ENCODE measurements at places on chromosomes 11 and 22.
A peak's percentile ranks its signal among the peaks of the same experiment; 100 is the strongest.

GRCh38 chr11:114479331-114479730 lies 40.1 kb downstream of the REXO2 start:
- no peaks in the 10 kb centered on the region for H3K27me3 ChIP-seq
- peaks cover 4% of the 10 kb centered on the region for H3K4me1 ChIP-seq
- no peak overlapping the region for H3K4me3 ChIP-seq
- no peaks in the 10 kb centered on the region for H3K36me3 ChIP-seq

- H3K27me3 ChIP-seq: peaks cover 29% of the 10 kb centered on the region
- no peak overlapping the region for H3K27ac ChIP-seq
- peaks cover 20% of the 10 kb centered on the region for H3K4me1 ChIP-seq
- no peaks in the 10 kb centered on the region for H3K36me3 ChIP-seq
These were observed 81.7 kb upstream of the ANO1 start for GRCh38 chr11:69996451-69996850.

GRCh38 chr11:46118702-46119351 lies 2.4 kb downstream of the PHF21A start:
- no peaks in the 10 kb centered on the region for H3K36me3 ChIP-seq
- no peaks in the 10 kb centered on the region for H3K27me3 ChIP-seq
- peak overlapping the region; percentile 86 for H3K4me3 ChIP-seq
- H3K4me1 ChIP-seq: peaks cover 80% of the 10 kb centered on the region

DNA sequence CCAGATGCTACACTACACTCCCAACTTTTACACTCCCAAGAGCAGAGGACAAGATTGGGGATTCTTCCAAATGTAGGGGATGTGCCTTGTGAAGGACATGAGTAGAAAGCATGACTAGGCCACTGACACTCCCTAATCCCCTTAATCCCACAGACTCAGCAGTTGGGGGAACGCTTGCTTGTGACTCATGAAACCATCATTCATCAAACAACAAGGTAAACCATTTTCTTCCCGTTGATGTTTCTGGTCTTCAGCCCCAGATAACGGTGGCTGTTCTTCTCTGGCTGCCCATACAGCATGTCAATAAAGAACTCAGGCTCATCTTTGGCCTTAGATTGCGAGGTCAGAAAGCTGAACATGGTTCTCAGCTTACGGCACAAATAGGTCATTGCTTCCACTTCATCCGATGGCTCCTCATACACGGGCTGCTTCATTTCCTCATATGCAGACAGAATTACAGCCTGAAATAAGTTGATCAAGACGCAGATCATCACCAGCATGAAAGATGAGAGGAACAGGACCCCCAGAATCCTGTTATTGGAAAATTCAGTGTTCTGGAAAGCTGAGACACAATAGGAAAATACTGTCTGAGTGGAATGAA lies 6.4 kb upstream of the CDPF1 start:
- H3K27me3 ChIP-seq: no peaks in the 10 kb centered on the region
- DNase-seq: no peak
- H3K27ac ChIP-seq: no peak overlapping the region
- H3K4me1 ChIP-seq: peaks cover 9% of the 10 kb centered on the region
- no peak overlapping the region for H3K4me3 ChIP-seq
- no peaks in the 10 kb centered on the region for H3K36me3 ChIP-seq

- H3K27me3 ChIP-seq: no peaks in the 10 kb centered on the region
- no peak for DNase-seq
- no peak overlapping the region for H3K4me3 ChIP-seq
- no peaks in the 10 kb centered on the region for H3K36me3 ChIP-seq
These were observed 159.6 kb upstream of the E2F8 start for GRCh38 chr11:19400296-19400695.

- no peak for DNase-seq
- H3K27me3 ChIP-seq: peaks cover 40% of the 10 kb centered on the region
- no peak overlapping the region for H3K4me3 ChIP-seq
- no peak overlapping the region for H3K27ac ChIP-seq
- no peaks in the 10 kb centered on the region for H3K36me3 ChIP-seq
These were observed 85.9 kb downstream of the BUD13 start for GRCh38 chr11:116686866-116687265.

DNA sequence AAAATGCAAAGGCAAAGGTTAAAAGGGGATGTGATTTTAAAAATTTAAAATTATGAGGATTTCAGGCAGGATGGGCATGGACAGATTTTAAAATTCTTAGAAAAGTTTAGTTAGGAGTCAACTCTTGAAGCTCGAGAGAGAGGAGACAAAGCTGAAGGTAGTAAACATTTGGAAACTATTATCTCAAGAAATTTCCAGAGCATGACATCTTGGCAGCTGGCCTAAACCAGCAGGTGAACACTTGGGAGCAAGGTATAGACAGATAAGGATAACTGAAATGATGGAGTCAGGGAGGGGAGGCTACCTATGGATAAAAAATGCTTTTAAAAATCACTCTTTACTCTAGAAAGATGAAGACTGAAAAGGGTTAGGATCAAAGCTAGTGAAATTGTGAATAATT lies 13.7 kb downstream of the POU2AF3 start:
- no peak overlapping the region for H3K27ac ChIP-seq
- H3K4me1 ChIP-seq: no peaks in the 10 kb centered on the region
- no peak overlapping the region for H3K4me3 ChIP-seq
- peaks cover 13% of the 10 kb centered on the region for H3K27me3 ChIP-seq
- DNase-seq: no peak

DNA sequence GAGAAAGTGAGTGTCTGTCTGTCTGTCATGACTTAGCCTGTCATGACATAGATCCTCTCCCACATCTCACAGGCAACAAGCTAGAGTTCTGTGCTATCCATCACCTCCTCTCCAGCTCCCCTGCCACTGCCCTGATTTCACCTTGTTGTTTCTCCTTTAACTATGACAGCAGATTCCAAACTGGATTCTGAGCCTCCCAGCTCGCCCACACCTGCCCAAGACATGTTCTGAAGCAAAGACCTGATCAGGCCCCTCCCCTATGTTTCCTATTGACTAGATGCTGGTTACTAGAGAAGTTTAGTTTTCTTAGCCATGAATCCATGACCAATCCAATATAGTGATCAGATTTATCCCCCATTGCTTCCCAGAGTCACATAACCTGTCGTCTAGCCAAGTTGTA lies 15.4 kb downstream of the PRSS23 start:
- H3K4me3 ChIP-seq: no peak overlapping the region
- DNase-seq: no peak
- H3K36me3 ChIP-seq: no peaks in the 10 kb centered on the region
- H3K27me3 ChIP-seq: no peaks in the 10 kb centered on the region
- peaks cover 32% of the 10 kb centered on the region for H3K4me1 ChIP-seq

GRCh38 chr11:63931045-63931444 lies 7.8 kb upstream of the NAA40 start:
- no peak overlapping the region for H3K27ac ChIP-seq

DNA sequence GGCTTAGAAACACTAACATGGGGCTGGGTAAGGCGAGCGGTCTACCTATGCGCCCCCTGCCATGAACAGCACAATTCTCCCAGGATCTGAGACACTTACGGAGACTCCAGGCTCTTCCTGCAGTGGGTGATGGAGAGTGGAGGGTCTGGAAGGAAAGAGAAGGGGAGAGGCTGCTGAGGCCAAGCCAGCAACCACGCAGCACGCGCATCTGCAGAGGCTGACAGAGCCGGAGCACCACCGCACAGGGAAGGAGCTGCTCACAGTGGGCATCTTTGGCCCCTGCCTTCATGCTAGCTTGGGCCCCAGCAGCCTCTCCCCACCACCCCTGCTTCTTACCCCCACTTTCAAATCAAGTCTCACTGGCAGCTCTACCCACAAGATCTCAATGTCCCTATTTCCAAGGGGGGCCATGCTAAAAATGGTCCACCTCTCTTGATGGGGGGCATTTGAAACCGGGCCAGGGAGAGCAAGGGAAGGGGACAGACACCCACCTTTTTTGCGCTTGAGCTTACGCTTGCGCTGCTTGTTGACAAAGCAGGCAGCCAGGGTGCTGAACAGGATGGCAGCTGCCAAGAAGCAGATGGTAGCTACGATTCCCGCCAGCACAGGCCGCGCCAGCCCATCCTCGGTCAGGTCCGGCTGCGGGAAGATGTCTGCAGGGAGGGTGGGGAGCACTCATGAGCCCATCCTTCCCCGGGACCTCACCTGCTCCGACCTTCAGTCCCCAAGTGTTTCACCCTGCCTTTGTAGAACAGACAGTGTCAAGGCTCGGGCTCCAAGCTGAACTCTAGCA lies 34.5 kb downstream of the IGSF9B start:
- H3K27ac ChIP-seq: no peak overlapping the region
- peaks cover 83% of the 10 kb centered on the region for H3K36me3 ChIP-seq
- H3K4me1 ChIP-seq: no peaks in the 10 kb centered on the region
- DNase-seq: no peak
- H3K4me3 ChIP-seq: no peak overlapping the region
- H3K27me3 ChIP-seq: peaks cover 6% of the 10 kb centered on the region

DNA sequence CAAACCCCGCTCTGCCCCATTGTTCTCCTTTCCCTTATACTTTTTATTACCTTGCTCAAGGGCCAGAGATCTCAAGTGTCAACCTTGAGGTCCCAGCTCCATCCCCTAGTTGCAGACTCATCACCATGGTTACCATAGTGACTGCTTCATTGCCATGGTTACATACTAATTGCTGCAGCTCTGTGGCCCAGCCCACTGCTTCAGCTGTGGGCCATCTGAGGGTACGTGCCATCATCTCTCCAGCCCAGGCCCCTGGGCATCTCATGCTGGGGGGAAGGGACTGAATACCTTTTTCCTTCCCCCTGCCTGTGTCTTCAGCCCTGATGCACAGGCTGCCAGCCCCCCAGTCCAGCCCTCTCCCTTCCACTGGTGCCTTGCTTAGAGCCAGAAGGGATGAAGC lies 22.2 kb downstream of the TREH start:
- no peak overlapping the region for H3K4me3 ChIP-seq
- peaks cover 26% of the 10 kb centered on the region for H3K4me1 ChIP-seq
- H3K27ac ChIP-seq: peak overlapping the region; percentile 79
- H3K36me3 ChIP-seq: peaks cover 56% of the 10 kb centered on the region
- no peak for DNase-seq

DNA sequence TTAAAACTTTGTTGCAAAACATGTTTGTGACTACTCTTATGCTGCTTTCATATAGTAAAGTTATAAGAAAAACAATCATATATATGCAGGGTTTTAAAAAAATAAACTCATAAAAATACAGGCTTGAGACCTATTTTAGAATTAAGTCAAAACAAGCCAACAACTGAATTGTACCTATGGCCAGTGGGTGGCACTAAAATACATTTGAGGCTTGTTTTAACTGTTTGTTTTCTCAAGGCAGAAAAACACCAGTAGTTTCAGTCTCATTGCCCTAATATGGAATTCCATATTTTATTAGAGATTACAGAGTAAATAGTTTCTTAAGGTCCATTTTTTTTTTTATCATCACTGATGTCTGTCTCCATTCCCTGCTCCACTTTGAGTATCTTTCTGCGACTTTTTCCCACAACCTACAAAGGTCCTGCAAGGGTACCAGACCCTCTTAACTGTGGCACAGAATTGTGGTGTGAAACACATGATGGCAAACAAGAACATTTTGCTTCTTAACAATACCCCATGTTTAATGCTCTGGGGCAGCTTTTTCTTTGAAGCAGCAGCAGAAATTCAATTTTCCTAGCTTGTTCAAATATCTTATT lies 8.5 kb upstream of the CCDC89 start:
- H3K4me3 ChIP-seq: no peak overlapping the region
- no peaks in the 10 kb centered on the region for H3K4me1 ChIP-seq
- no peaks in the 10 kb centered on the region for H3K27me3 ChIP-seq
- no peak overlapping the region for H3K27ac ChIP-seq
- no peaks in the 10 kb centered on the region for H3K36me3 ChIP-seq

GRCh38 chr11:86499723-86500129 lies 125.0 kb downstream of the CCDC81 start:
- peaks cover 3% of the 10 kb centered on the region for H3K36me3 ChIP-seq
- H3K4me3 ChIP-seq: no peak overlapping the region
- H3K4me1 ChIP-seq: peaks cover 31% of the 10 kb centered on the region
- H3K27ac ChIP-seq: no peak overlapping the region

DNA sequence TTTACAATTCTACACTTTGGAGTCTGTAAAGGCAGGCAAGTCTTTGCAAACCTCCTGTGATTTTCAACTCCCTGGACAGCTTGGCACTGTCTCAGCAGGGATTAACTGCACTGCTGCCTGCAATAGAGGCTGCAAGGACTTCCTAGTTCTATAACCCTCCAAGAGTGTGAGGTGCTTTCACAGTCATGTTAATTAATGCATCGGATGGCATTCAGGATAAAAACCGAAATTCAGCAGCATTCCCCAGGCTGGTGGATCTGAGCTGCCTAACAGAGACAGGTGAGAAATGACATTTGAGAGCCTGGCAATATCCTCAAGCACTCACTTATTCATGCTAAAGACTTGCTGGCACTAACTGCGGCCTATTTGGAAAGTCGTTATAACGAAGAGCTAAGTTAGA lies 85.0 kb downstream of the LARGE1 start:
- no peaks in the 10 kb centered on the region for H3K27me3 ChIP-seq
- no peak overlapping the region for H3K4me3 ChIP-seq
- peaks cover 87% of the 10 kb centered on the region for H3K4me1 ChIP-seq
- peak overlapping the region; percentile 20 for H3K27ac ChIP-seq
- DNase-seq: no peak

- H3K4me1 ChIP-seq: peaks cover 1% of the 10 kb centered on the region
- no peak for DNase-seq
- H3K27me3 ChIP-seq: no peaks in the 10 kb centered on the region
- no peak overlapping the region for H3K4me3 ChIP-seq
- H3K36me3 ChIP-seq: no peaks in the 10 kb centered on the region
- H3K27ac ChIP-seq: peak overlapping the region; percentile 17
These were observed 216.8 kb downstream of the TMEM135 start for GRCh38 chr11:87254562-87254961.

GRCh38 chr22:42315392-42315756 lies 44.9 kb upstream of the TCF20 start:
- H3K27ac ChIP-seq: no peak overlapping the region
- H3K27me3 ChIP-seq: peaks cover 47% of the 10 kb centered on the region
- DNase-seq: no peak
- no peaks in the 10 kb centered on the region for H3K36me3 ChIP-seq

- peaks cover 26% of the 10 kb centered on the region for H3K4me1 ChIP-seq
- DNase-seq: no peak
- H3K27ac ChIP-seq: no peak overlapping the region
- H3K4me3 ChIP-seq: no peak overlapping the region
- H3K27me3 ChIP-seq: no peaks in the 10 kb centered on the region
These were observed 12.9 kb downstream of the MPEG1 start for GRCh38 chr11:59199546-59200422.

GRCh38 chr11:105162506-105162905 lies 22.9 kb upstream of the CARD18 start:
- no peaks in the 10 kb centered on the region for H3K27me3 ChIP-seq
- DNase-seq: no peak
- H3K4me3 ChIP-seq: no peak overlapping the region
- no peaks in the 10 kb centered on the region for H3K36me3 ChIP-seq
- no peak overlapping the region for H3K27ac ChIP-seq

GRCh38 chr11:44750551-44751465 lies 24.0 kb downstream of the TSPAN18 start:
- H3K36me3 ChIP-seq: no peaks in the 10 kb centered on the region
- H3K4me1 ChIP-seq: peaks cover 85% of the 10 kb centered on the region
- peak overlapping the region; percentile 58 for H3K27ac ChIP-seq
- DNase-seq: no peak
- no peak overlapping the region for H3K4me3 ChIP-seq
- no peaks in the 10 kb centered on the region for H3K27me3 ChIP-seq

- peak overlapping the region; percentile 95 for H3K27ac ChIP-seq
- H3K27me3 ChIP-seq: no peaks in the 10 kb centered on the region
- H3K4me1 ChIP-seq: peaks cover 95% of the 10 kb centered on the region
- H3K4me3 ChIP-seq: no peak overlapping the region
- no peaks in the 10 kb centered on the region for H3K36me3 ChIP-seq
- no peak for DNase-seq
These were observed 101.1 kb downstream of the MICAL3 start for GRCh38 chr22:17922925-17923903.

Data from left ventricle myocardium inferior (tissue), 1 donor.